GM19239 (cell line): ENCODE measurements at places on chromosomes 11 and 22.

GRCh38 chr11:37459456-37459855 is 861.4 kb upstream of the RAG2 start:
- DNase-seq = no peak

DNA sequence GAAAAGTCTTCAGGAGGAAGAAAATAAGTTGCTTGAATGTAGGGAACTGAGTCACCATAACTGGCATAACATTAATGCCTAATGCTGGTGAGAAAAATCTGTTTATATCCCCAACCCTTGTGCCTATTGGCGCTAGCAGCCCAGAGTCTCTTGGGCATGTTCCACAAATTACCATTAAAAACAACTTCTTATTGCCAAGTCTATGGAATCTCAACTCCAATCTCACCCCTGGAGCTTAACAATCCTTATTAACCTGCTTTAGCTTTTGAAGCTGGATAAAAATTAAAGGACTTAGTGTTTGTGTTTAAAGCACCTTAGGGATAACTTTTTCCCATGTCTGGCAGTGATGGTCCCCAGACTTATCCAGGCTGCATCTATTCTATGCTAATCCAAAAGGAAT is 143.0 kb downstream of the APIP start:
- no peak for DNase-seq

GRCh38 chr11:63670433-63671321 is 499 bp downstream of the ATL3 start:
- DNase-seq = peak; percentile 36

- no peak for DNase-seq
These were observed 24.9 kb downstream of the CTSC start for GRCh38 chr11:88312628-88313027.

DNA sequence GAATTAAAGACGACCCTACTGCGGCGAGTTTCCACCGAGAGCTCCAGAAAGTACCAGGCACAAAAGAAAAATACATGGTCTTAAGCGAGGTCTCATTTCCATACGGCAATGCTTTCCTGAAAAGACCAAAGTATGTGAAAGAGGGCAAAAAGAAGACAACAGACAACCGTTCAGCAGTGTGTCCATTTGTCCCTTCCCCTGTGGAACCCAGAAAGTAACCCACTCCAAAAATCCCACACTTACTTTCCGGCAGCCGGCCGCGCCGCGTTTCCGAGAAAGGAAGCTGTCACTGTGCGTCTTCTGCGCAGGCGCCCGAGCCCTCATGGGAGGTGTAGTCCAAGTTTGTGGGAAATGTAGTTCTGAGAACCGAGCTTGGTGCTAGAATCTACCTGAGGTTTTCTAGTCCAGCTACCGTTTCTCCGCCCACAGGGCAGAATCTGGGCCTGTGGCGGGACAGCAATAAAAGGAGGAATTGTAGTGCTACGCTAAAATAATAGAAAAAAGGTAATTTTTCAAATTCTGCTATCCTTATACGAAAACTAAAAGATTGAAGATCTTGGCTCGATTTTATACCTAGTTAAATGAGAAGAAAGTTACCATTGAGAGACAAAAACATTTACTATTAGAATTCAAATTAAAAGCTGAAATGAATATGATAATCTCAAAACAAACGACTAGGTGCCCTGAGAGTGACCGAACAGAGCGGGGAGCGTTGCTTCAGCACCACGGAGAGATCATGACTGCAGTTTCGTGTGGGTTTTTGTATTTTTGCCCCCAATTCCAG is at the start of gene PUS3:
TSS of gene PUS3 (minus strand) at position 280 of the 784 bp plus-strand sequence. CDS start 6,922 bp downstream, outside the sequence.
- DNase-seq = peak; percentile 84

GRCh38 chr11:115297330-115297729 is 206.9 kb downstream of the CADM1 start:
- no peak for DNase-seq

- DNase-seq = peak; percentile 10
These were observed 90.4 kb upstream of the PDGFD start for GRCh38 chr11:104254347-104254746.

DNA sequence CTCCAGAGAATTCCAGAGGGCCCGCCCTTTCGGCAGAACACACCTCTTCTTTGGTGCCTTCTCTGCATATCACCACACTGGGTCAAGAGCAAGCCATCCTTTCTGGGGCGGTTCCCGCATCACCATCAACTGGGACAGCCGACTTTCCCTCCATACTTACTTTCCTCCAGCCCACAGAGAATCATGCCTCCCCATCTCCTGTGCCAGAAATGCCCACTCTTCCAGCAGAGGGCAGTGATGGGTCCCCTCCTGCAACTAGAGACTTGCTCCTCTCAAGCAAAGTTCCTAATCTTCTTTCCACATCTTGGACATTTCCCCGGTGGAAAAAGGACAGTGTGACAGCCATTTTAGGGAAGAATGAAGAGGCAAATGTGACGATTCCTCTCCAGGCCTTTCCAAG is 157.7 kb downstream of the C11orf91 start:
- DNase-seq = peak; percentile 50

DNA sequence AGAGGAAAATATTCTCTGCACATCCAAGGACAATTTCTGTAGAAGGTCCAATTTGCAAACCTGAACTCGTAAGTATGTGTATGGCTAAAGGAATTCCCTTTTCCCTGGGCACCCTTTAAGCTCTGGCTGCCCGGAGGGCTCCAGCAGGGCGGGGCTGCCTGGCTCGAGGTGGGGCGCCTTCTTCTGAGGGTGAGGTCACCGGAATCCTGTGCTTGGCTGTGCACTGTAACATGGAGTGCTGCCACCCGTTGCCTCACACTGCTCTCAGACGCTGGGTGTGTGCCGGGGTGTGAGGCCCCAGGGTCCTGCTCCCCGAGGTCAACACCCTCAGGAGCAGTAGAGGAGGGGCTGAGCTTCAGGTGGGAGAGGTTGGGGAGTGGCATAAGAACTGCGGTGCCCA is 61.5 kb downstream of the SYN3 start:
- DNase-seq = no peak

GRCh38 chr11:64967375-64967774 is 4.5 kb downstream of the MAJIN start:
- no peak for DNase-seq

GRCh38 chr11:44749189-44749588 is 22.4 kb downstream of the TSPAN18 start:
- DNase-seq = no peak

DNA sequence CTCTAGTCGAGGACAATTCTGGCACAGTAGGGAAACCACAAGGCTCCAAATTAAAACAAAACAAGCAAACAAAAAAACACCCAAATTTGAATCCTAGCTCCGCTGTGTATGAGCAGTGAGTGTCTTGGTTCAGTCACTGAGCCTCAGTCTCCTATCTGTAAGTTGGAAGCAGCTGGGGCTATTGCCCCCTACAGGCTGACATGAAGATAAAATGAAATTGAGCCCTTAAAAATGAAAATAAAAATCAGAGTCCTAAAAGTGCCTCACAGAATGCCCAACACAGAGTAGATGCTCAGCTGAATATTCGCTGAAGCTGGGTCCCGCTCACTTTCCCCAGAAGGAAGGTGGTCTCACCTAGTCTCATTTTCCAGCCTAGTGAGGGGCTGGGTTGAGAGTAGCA is 65.2 kb downstream of the PDE2A start:
- DNase-seq = no peak

GRCh38 chr22:45059296-45059695 is 49.5 kb upstream of the PHF21B start:
- DNase-seq = no peak

GRCh38 chr22:39244496-39245129 is at the start of gene PDGFB:
Gene PDGFB (minus strand): TSS chr22:39244982. CDS start chr22:39243963, 1,019 bp downstream.
- no peak for DNase-seq

GRCh38 chr11:131615611-131616010 is 245.2 kb downstream of the NTM start:
- no peak for DNase-seq

DNA sequence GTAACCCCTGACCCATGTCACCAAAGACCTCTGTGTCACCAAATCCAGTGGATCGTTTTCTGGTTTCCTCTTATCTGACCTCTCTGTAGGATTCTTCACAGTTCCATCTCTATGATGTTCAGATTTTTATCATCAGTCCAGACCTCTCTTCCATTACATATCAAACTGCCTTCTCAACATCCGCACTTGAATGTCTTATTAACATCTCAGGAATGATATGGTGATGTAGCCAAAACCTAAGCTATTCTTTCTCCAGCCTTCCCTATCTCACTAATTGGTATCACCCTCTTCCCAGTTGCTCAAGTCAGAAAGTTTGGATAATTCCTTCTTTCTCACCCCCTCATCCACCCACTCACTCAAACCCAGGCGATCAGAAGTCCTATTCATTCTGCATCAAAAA is 13.4 kb downstream of the APLNR start:
- no peak for DNase-seq

GRCh38 chr11:45450189-45450588 is 164.0 kb upstream of the SYT13 start:
- no peak for DNase-seq

- no peak for DNase-seq
These were observed 11.1 kb downstream of the MRPL17 start for GRCh38 chr11:6671991-6672390.

GRCh38 chr11:70088735-70089250 is 10.7 kb downstream of the ANO1 start:
- no peak for DNase-seq

- DNase-seq = no peak
These were observed 28.5 kb upstream of the CCDC34 start for GRCh38 chr11:27391331-27392015.

DNA sequence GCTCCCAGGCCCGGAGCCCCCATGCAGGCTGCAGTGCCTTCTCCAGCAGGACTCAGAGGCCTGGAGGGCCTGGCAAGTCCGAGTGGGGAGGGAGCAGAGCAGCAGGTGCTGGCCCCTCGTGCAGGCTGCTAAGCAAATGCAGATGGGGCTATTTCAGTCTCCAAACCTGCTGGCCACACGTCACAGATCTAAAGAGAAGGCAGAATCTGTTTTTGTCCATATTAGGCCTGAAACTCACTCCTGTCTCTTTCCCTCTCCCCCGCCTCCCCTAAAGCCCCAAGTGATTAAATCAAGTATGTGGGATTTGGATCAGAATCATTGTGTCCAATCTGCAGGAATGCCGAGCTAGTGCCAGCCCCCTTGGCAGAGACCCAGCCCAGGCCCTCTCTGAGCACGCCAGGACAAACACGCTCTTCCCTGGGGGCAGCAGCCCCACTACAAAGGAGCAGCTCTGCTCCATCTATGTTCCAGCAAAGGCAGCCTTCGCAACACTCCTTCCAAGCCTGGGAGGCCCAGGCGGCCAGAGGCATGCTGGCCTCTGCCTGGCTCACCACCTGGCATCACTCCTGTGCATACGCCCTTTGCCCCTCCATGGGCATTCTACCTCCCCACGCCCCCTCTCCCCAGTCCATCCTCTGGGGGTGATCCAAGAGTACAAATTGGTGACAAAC is 26.5 kb downstream of the RPL27A start:
- DNase-seq = no peak

GRCh38 chr11:111320728-111321568 is 22.6 kb downstream of the POU2AF3 start:
- DNase-seq = no peak

DNA sequence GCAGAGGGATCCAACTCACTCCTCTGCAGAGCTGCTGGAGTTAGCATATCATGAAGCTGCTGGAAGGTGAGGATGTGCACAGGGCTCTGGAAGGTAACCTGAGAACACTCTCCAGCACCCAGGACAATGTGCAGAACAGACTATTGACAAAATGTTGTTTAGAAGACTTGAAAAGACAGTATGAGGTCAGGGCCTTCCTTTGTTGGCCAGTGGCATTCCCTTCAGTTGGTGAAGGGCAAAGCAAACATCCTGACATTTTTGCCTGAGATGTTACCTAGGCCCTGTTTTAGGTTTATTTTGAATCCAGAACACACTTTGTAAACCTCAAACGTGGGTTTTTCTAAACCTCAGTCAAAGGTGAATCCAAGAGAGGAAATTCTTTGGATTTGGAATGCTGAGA is 67.8 kb downstream of the DEPDC5 start:
- DNase-seq = no peak

DNA sequence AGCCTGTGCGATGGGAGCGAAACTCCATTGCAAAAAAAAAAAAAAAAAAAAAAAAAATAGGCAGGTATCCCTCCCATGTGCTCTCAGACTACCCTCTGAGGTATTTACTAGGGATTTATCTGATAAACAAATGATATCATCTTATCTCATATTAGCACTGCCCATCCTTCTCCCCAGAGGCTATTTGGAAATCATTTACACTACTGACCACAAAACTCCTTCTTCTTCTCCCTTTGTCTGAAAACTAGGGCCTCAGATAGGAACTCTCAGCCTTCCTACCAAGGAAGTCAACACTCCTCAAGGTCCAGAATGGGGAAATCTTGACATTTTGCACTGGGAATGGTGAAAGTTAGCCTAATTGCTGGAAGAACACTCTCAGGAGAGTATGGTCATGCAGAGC is 46.4 kb downstream of the LARGE2 start:
- DNase-seq = no peak

- no peak for DNase-seq
These were observed 5.4 kb downstream of the TMPRSS13 start for GRCh38 chr11:117923773-117924172.

GRCh38 chr22:29701155-29701999 is 18.4 kb upstream of the CABP7 start:
- DNase-seq = no peak

- DNase-seq = no peak
These were observed 3.2 kb downstream of the CRY2 start for GRCh38 chr11:45850446-45850845.

DNA sequence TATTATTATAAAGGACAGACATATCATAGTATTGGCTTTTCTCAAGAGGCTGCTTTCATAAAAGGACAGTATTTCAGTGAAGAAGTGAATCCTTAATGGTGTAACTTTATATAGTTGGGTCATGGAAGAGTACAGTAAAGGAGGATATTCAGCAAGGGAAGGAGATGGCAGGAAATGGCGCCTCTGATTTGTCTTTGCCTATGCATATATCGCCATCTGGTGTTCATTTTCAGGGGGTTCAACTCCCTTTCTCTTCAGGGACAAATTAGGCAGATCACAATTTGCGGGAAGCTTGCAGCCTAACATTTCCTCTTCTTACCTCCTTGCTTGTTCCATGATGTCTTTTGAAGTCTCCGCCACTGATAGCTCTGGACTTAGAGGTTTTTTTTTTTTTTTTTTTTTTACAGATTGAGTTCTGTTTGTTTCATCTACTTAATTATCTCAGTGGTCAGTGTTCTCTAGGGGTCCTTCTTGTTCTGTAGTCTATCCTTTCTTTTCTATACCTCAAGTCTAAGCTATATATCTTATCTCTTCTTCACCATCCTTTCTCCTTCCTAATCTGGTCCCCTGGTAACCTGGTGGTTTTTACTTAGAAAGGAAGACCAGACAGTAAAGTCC is 21.8 kb upstream of the RRM1 start:
- peak; percentile 47 for DNase-seq

- DNase-seq = no peak
These were observed 329.1 kb downstream of the TMEM135 start for GRCh38 chr11:87366763-87367405.

DNA sequence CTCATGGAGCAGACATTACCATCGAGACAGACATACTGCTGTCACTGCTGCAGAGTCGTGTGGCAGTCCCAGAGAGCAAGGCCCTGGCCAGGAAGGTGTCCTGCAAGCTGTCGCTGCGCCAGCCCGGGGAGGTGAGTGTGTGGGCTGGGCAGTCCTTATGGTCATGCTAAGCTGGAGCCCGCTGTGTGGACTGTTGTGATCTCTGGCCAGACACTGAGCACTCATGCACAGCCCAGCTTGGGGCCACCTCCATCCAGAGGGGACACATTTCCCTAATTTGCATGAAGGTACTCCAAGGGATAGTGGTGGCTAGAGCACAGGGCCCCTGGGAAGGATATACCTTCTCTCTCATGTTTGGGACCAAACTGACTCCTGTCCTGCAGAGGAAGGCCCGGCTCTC is 9.6 kb downstream of the ANKK1 start:
- no peak for DNase-seq
